ENCODE measurements at places on chromosomes 4 and X.

DNA sequence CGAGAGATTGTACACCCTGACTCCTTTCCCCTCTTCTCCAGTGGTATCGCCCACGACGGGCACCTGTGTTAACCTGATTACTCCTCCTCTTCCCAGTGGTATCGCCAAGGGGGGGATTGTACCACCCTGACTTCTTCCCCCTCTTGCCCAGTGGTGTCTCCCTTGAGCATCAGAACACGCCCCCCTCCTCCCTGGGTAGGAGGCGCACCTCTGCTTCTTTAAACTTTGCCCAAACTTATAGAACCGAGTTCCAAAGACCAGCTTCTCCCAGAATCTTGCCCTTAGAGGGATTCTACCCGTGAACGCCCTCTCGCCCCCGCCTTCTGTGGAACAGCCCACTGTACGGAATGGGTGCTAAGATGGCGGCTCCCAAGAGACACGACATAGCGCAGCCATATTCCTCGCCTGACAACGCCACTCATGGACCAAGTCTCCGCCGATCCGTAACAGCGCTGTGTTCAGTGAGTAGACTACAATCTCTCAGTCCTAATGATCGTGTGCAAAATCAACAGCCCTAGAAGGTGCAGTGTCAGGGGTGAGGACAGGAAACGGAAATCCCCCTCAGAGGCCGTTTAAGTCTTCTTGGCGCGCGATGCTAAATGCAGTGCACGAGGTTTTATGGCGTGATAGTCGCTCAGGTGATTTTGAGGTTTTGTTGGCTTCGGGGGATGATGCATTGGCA is 4.2 kb upstream of the ZNF157 start:
- DNase-seq, result peak; percentile 22

- DNase-seq, result no peak
These were observed 158.0 kb upstream of the CTSO start for GRCh38 chr4:156111686-156112085.

DNA sequence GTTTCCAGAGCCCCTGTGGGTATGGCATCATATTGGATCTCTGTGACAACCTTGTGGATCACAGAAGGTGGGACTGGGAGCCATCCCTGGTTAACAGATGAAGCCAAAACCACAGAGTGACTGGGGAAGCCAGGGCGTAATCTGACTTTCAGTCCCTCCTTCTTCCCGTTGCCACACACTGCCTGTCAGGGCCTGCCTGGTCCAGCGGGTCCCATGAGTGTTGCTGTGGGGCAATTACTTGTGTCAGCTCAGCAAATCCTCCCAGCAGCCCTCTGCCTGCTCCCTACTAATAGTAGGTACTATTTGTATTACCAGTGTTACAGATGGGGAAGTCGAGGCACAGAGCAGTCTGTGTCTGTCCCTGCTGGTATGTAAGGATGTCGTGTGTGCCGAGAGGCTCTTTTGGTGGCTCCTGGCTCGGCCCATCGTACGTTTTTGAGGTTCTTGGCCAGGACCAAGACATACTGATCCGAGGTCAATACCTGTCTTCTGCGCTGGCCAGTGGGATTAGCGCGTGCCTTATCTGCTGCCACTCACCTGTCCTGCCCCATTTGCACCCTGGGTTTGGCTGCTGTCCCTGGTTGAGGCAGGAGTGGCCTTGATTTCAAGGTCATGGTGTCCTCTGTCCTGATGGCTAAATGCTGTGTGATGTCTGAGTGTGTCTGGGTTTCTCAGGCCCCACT is 5.7 kb downstream of the NSG1 start:
- DNase-seq, result no peak

DNA sequence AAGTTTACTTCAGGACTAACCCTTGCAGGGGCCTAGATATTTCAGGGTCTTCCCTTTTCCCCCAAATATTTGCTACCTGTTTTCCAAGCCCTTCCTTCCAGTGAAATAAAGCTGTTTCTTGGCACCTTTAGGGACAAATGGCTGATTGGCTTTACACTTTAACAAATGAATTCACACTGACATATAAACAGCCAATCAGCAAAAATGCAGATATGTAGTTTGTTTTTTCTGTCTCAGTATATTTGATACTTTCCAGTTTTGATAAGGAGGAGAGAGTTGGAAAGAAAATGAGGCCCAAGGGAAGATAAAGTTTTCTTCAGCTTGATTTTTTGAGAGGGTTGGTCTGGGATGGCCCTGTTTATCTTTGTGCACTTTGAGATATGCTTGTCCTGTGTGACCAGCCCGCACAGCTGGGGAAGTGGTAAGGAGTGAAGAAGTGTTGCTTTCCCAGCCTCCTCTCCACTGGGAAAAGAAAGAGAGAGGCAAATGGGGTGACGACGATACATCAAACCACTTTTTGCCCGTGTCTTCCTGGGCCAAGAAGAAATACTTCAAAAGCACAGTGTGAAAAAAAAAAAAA is 67.5 kb downstream of the MGST2 start:
- DNase-seq, result no peak

DNA sequence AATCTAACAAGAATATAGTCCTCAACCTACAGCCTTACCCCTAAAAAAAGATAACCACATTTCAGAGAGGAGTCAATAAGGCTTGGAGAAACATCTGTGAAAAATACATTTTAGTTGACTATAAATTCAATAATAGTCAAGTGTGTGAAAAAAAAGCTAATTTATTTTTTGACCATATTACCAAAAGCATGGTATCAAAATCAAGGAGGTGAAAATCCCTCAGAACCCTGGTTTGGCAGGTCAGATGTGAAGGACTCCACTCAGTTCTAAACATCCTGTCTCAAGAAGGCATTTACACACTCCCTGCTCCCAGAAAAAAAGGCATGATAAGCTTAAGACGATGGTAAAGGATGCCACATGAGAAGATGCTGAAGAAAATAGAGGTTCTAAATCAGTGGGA is 745.1 kb upstream of the TENM3 start:
- no peak for DNase-seq

- DNase-seq, result no peak
These were observed 3.4 kb downstream of the HTT-AS start for GRCh38 chr4:3070709-3071500.

DNA sequence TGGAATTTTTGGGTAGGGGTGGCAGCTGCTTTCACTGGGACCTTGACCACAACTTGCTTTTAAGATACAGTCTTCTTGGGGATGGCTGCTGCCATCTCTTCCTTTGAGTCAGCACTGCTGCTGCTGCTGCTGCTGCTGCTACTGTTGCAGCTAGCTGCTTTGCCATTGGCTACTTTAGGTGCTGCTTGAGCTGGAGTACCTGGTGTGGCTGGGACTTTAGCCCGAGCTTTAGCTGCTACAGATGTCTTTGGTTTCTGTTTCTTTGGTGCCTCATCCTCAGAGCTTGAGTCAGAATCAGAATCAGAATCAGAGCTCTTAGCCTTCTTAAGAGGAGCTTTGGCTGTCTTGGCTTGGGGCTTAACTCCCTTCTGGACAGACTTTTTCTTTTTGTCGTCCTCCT is 52.2 kb downstream of the FAM9B start:
- no peak for DNase-seq

DNA sequence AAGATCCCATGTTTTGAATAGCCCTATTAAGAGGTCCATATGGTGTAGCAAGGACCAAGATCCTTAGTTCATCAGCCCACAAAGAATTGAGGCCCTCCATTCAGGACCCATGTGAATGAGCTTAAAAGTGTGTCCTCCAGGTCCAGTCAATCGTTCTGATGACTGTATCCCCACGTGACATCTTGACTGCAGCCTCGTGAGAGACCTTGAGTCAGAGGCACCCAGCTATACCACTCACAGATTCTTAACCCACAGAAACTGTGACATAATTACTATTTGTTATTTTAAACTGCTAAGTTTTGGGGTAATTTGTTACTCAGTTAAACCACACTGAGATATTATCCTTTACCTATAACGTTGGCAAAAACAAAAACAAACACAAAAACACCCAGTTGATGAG is 62.4 kb downstream of the ZNF182 start:
- DNase-seq, result no peak

DNA sequence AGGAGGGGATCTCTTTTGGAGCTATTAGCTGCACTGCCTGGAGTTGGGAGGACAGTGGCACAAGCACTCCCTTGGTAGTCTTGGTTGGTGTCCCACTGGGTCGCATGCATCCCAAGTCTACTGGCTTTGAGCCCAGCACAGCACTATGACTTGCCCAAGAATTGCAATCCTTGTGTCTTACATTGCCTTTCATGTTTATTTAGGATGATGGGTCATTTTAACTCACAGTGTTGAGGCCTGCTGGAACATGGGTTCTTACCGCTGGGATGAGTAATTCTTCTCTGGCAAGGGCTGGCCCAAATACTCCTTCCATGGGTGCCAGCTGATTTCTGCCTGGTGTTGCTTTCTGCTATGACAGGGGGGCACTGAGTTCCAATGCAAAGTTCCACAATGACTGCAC is 185.5 kb downstream of the TEX13C start:
- DNase-seq, result no peak

- no peak for DNase-seq
These were observed 69.4 kb downstream of the STX18 start for GRCh38 chr4:4472344-4472958.

- no peak for DNase-seq
These were observed 335.8 kb upstream of the F9 start for GRCh38 chrX:139194571-139195280.

DNA sequence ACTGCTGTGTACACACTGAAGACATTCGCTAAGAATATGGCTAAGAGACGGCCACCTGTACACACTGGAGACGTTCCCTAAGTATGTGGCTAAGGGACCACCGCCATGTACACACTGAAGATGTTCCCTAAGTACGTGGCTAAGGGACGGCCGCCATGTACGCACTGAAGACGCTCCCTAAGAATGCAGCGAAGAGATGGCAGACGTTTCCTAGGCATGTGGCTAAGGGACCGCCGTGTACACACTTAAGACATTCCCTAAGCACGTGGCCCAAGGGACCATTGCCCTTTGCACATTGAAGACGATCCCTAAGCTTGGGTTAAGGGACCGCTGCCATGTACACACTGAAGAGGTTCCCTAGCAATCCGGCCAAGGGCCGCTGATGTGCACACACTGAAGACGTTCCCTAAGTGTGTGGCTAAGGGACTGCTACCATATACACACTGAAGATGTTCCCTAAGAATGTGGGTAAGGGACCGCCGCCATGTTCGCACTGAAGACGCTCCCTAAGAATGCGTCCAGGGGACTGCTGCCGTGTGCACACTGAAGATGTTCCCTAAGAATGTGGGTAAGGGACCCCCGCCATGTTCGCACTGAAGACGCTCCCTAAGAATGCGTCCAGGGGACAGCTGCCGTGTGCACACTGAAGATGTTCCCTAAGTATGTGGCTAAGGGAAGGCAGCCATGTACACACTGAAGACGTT is 36.7 kb downstream of the DHRSX start:
- DNase-seq, result no peak

- DNase-seq, result no peak
These were observed 149.5 kb upstream of the MBNL3 start for GRCh38 chrX:132638313-132638712.

DNA sequence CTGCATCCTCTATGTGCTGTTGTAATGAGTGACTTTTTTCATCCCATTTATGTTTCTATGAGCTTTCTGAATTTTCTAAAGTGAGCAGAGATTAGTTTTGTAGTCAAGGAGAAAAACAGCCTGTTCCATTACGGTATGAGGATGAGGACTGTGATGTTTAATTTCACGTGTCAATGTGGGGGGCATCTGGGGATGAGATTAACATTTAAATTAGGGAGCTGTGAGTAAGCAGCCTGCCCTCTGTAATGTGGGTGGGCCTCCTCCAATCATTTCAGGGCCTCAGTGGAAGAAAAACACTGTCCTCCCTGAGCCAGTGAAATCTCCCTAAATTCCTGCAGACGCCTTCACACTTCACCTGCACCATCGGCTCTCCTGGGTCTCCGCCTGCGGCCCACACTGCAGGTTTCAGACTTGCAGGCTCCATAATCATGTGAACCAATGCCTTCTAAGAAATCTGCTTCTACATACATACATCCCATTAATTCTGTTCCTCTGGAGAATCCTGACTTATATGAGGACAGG is 121.7 kb downstream of the AFAP1 start:
- no peak for DNase-seq

DNA sequence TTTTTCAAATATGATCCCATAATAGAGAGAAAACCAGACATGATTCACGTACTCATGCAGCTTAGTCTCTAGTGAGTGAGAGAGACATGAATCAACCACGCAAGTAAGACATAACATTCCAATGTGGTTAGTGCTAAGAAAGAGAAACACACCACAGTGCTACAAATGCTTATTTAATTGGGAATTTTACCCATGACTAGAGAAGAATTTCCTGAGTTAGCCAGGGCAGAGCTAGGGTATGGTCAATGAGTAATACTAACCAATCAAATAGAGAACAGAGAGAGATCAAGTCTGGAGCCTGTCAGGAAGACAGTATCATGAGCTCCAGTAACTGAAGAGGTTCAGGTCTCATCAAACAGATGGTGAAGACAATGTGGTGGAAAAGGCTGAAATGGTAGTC is 495.2 kb downstream of the PDGFC start:
- DNase-seq, result no peak

- no peak for DNase-seq
These were observed 85.0 kb upstream of the TBC1D9 start for GRCh38 chr4:140841186-140841585.

- DNase-seq, result no peak
These were observed 151.6 kb downstream of the SLIT2 start for GRCh38 chr4:20403290-20403689.

- DNase-seq, result no peak
These were observed 965 bp downstream of the TCEAL4 start for GRCh38 chrX:103586314-103586646.

DNA sequence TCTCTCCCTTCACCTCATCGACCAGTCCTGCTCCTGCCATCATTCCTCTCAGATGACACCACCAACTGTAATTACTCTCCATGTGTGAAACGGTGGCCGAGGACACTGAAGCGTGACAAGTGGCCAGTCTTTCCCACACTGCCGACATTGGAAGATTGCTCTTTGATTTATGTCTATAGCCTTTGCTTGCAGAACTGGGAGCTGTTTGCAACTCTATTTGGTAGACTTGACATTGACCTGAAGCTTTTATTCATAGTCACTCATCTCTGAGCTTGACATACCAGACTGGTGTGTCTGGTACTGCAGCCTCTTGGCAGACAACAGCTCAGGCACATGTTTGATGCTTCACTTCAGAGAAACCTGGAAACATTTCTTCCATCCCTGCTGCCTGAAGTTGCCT is 121.8 kb upstream of the GALNT7 start:
- DNase-seq, result no peak

- no peak for DNase-seq
These were observed 75.1 kb upstream of the MBNL3 start for GRCh38 chrX:132563976-132564375.

GRCh38 chr4:99300934-99301333 is 10.1 kb upstream of the ADH1A start:
- DNase-seq, result no peak

GRCh38 chr4:128060121-128060698 is 902 bp upstream of the LARP1B start:
- no peak for DNase-seq

DNA sequence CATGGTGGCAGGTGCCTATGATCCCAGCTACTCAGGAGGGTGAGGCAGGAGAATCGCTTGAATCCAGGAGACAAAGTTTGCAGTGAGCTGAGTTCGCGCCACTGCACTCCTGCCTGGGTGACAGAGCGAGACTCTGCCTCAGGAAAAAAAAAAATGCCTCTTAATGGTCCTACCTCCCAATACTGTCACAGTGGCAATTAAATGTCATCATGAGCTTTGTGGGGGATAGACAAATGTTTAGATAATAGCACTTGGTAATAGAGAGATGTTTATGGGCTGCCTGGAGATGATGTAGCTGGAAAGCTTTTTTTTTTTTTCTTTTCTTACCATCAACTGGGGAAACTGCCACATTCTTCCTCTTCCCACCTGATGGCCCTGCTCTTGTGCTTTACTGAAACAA is 33.0 kb downstream of the GRK4 start:
- DNase-seq, result no peak

- DNase-seq, result no peak
These were observed 14.5 kb upstream of the KDM5C start for GRCh38 chrX:53239474-53239873.

All from stimulated activated CD4-positive, alpha-beta T cell treated with anti-CD3 and anti-CD28 coated beads, Interleukin-1b, Interleukin-23, amount 100 ng/mL, for 1 hour (primary cell).